ENCODE measurements at places on chromosomes 3 and 15. TPM values are rescaled to one million over a fixed set of nuclear protein-coding genes. Genes with fewer than 3 reads are reported as not detected.

TMEM212 gene
- not detected for total RNA-seq

BNC1 gene
- not detected for total RNA-seq

RBP2 gene
- total RNA-seq, result not detected

UPK1B gene
- total RNA-seq, result not detected

CSPG4 gene
- not detected for total RNA-seq
